ENCODE measurements at places on chromosomes 3 and 15. TPM values are rescaled to one million over a fixed set of nuclear protein-coding genes. Genes with fewer than 3 reads are reported as not detected.

Gene PCBP4
- 36.5 TPM for total RNA-seq

Gene DLEC1
- 0.12 TPM for total RNA-seq

Gene ST8SIA2
- total RNA-seq, result 0.09 TPM

Gene STX19
- total RNA-seq, result 2.8 TPM

Gene CPEB1
- 4.2 TPM for total RNA-seq

Gene COL6A6
- total RNA-seq, result 5.0 TPM

Gene GRAMD2A
- total RNA-seq, result 0.12 TPM

Gene TXNRD3
- 9.0 TPM for total RNA-seq

Gene AADAC
- 11.8 TPM for total RNA-seq

Gene CCDC13
- total RNA-seq, result 1.3 TPM

Gene ASB14
- not detected for total RNA-seq

Gene IQCB1
- 13.3 TPM for total RNA-seq

Gene MYRIP
- not detected for total RNA-seq

Gene THAP10
- 2.2 TPM for total RNA-seq

Gene WDR76
- 0.51 TPM for total RNA-seq

Gene GOLGA6L7
- total RNA-seq, result not detected

Gene BNC1
- total RNA-seq, result 10.2 TPM

Gene SEMA3F
- 26.8 TPM for total RNA-seq

Gene CASR
- not detected for total RNA-seq

Gene GOLGA6A
- not detected for total RNA-seq

Gene PLA2G4E
- not detected for total RNA-seq

Gene MESP2
- 0.23 TPM for total RNA-seq

Gene LIPC
- 0.43 TPM for total RNA-seq

Gene CISH
- total RNA-seq, result 3.1 TPM

Gene ARHGEF3
- 7.3 TPM for total RNA-seq

Gene TMEM207
- not detected for total RNA-seq

Gene GOLGA6L2
- total RNA-seq, result not detected

Gene CHRD
- total RNA-seq, result 1.5 TPM

Gene MB21D2
- total RNA-seq, result 1.5 TPM

Gene SERINC4
- not detected for total RNA-seq

Gene THRB
- 3.3 TPM for total RNA-seq

Gene LDHAL6B
- total RNA-seq, result not detected

Gene C2CD4A
- total RNA-seq, result 0.12 TPM

Gene BOC
- total RNA-seq, result 49.4 TPM

Gene TMOD2
- 10.5 TPM for total RNA-seq

Gene ITGB5
- 103 TPM for total RNA-seq

Gene BCL2A1
- 0.12 TPM for total RNA-seq

Gene MORC1
- not detected for total RNA-seq

Gene RAB6B
- total RNA-seq, result 0.09 TPM

Gene SUCLG2
- total RNA-seq, result 27.9 TPM

Gene RGMA
- total RNA-seq, result 17.7 TPM

Data from pericardium fibroblast (primary cell).